ENCODE measurements at places on chromosomes 1 and 21.
A peak's percentile ranks its signal among the peaks of the same experiment; 100 is the strongest.

GRCh38 chr1:203586496-203587081 is 40.0 kb upstream of the ATP2B4 start:
- DNase-seq: no peak

- DNase-seq: no peak
These were observed 40.0 kb upstream of the RHOU start for GRCh38 chr1:228695015-228695955.

- no peak for DNase-seq
These were observed 5.1 kb upstream of the OLIG2 start for GRCh38 chr21:33020558-33021100.

GRCh38 chr1:150180474-150180873 is 30.8 kb downstream of the PLEKHO1 start:
- no peak for DNase-seq

DNA sequence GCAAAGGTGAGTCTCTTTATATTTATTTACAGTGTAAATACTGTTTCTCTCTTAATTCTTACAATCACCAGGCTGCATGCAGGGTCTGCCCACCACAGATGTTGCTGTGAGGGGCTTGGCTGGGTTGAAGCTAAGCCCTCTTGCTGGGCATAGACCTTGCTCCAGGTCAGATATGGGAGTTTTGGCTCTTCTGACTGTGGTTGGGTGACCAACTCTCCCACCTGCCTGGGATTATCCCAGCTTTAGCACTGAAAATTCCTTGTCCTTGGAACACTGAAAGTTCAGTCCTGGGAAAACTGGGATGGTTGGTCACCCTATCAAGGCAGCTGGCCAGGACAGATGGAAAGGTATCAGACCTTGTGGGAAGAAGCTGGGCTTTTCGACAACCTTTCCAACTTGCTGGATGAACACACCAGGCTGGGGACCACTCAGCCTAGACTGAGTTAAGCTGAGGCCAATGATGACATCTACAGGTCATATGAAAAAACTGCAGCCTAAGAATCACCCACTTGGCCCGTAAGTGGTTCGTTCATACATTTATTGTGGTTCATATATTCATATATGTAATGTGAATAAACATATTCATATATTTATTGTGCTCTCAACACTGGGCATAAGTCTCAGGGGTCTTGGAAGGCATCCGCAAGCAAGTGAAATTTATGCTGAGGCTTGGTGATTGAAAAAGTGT is 26.6 kb upstream of the HPDL start:
- peak; percentile 25 for DNase-seq

Data from DMS 273 treated with DMSO at 0.1 percent for 48 hours (cell line).